Pulmonary artery endothelial cell (primary cell): ENCODE measurements at places on chromosomes 12 and 14. TPM values are rescaled to one million over a fixed set of nuclear protein-coding genes. Genes with fewer than 3 reads are reported as not detected.
A peak's percentile ranks its signal among the peaks of the same experiment; 100 is the strongest.

The MDGA2 gene
- total RNA-seq = 0.18 TPM in 1 of 2 replicates, not detected in the other

DNA sequence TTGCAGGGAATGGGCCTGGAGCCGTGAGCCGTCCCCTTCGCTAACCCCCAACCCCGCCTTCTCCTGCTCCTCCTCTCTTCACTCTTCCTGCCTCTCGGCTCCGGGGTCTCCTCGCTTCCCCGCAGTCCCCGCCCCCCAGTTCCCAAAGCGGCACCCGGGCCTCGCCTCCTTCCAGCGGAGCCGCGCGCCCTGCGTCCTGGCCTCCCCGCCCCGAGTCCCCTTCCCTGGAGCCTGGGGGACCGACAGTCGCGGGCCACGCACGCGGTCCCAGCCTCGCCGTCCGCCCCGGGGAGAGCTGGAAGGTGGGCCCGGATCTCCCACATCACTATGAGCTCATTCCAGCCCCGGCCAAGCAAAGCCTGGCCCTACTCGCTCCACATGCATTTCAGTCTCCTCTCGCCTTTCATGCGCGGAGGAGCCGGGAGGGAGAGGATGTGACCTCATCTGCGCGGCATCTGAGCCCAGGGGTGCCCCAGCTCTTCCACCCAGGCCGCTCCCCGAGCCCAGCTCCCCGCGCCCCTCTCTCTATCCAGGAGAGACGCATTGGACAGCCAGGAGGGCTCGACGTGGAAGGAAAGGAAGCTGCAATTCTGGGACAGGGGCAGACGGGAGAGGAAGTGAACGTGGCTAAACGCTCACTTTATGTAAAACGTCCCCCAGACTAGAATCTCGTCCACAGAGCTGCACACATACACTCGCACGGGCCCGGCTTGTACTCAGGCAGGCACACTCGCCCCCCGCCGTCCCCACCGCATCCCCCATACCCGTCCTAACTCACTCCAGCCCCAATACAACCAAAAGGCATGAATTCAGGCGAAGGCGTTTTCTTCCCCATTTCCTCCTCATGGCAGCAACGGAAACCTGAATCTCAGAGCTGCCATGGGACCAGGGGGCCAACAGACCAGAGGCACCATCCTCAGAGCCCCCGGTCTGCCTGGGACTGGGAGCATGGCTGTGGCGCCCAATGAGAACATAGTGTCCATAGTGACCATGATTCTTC is 108.7 kb upstream of the CCND2 start:
- peak; percentile 15 for DNase-seq

GRCh38 chr14:86858031-86858430 is 1135.0 kb downstream of the GALC start:
- no peak for DNase-seq

DNA sequence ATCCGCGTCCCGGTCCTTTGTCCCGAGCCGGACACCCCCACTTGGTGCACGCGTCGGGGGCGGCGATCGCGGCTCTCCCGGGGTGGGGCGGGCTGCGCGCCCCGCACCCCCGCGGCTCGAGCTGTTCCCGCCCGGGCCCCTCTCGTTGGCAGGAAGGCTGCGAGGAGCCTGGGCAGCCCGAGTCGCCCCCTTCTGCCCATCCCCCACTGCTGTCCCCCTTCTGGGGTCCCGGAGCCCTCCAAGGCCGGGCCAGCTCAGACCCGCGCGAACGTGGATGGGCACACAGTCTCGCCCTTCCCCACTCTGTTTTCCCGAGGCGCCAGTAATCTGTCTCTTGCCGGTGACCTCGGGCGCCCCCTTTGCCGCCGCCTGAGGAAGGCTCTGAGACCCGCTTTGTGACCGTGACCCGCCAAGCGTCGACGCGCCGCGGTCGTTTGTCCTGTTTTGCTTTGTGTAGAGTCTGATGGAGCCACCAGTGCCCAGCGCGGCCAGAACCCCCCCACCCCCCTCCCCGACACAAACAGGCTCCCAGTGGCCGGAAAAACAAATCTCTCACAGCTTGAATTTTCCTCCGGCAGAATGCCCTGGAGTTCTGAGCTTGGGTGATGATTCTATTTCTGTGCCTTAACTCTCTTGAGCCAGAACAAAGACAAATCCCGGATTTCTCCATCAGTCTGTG is 610 bp downstream of the C14orf132 start:
- no peak for DNase-seq

GRCh38 chr12:101891462-101891971 is 14.1 kb downstream of the DRAM1 start:
- DNase-seq = peak; percentile 71

GRCh38 chr14:91292491-91292890 is 48.0 kb upstream of the GPR68 start:
- no peak for DNase-seq

The DPF3 gene
- total RNA-seq = 7.6 and 13.4 TPM in 2 replicates

The LTB4R gene
- total RNA-seq = 1.9 and 2.6 TPM in 2 replicates

GRCh38 chr14:95759941-95760340 is 46.0 kb upstream of the TCL1A start:
- DNase-seq = no peak

- DNase-seq = no peak
Observed at GRCh38 chr14:55350461-55350860, 61.2 kb downstream of the ATG14 start.

- DNase-seq = no peak
Observed at GRCh38 chr14:68306265-68306933, 486.5 kb downstream of the ZFP36L1 start.

GRCh38 chr12:129409281-129409680 is 494.5 kb downstream of the TMEM132D start:
- DNase-seq = no peak

The CD163 gene
- not detected in 2 replicates for total RNA-seq

The FOS gene
- 3.0 and 10.7 TPM in 2 replicates for total RNA-seq
